ENCODE measurements at places on chromosomes 3 and 15.

- no peak for DNase-seq
Observed at GRCh38 chr15:70164910-70165715, 67.4 kb upstream of the TLE3 start.

- DNase-seq = no peak
Observed at GRCh38 chr3:129034642-129035041, 25.9 kb upstream of the GP9 start.

DNA sequence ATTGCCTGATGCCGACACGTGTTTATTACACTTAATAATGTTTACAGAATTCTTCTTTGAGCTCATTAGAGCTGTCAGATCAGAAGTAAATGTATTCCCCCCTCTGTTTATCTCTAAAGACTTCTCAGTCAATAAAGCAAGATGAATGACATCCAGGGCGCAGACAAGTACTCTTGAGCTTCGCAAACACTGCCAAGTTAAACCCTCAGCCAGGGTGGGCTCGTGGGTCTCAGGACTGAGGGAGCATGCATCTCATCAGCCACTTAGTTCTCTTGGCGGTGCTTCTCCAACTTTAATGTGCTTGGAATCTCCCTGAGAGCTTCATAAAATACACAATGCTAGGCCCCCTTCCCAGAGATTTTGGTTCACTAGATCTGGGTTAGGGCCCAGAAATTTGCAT lies 333.9 kb upstream of the THRB start:
- DNase-seq = no peak

GRCh38 chr3:30966896-30967295 lies 72.4 kb upstream of the GADL1 start:
- DNase-seq = no peak

- DNase-seq = no peak
Observed at GRCh38 chr3:10245081-10245712, 3.1 kb upstream of the TATDN2 start.

DNA sequence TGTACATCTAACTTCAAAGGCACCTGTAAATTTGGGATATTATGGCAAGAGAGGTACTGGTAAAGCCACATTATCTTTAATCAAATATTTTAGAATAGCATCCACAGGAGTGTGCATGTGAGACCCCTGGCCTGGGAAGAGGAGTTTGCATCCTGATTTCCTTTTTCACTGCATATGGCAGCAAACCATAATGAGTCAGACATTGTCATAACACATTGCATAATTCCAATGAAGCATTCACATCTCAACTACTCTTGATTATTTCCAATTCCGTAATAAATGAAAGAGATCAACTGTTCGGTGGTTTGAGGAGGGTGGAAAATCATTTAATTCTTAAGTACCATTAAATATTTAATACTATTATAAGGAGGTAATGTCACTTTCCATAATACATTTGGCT lies 215.0 kb downstream of the MECOM start:
- no peak for DNase-seq

GRCh38 chr3:76198086-76198485 lies 412.7 kb upstream of the ZNF717 start:
- no peak for DNase-seq

DNA sequence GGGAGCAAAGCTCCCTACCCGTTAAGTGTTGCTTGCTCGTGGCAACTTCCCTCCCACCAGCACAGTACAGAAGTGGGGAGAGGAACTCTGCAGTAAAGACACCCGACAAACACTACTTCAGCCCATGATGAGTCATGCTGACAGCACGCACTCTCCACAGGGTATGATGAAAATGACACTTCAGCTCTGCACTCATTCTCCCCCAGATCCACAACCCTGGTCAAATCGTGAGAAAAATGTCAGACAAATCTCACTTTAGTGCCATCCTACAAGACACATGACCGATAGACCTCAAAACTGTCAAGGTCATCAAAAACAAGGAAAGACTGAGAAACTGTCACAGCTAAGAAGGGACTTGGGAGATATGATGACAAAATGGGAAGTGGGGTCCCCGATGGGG lies 278.9 kb downstream of the OCA2 start:
- no peak for DNase-seq

DNA sequence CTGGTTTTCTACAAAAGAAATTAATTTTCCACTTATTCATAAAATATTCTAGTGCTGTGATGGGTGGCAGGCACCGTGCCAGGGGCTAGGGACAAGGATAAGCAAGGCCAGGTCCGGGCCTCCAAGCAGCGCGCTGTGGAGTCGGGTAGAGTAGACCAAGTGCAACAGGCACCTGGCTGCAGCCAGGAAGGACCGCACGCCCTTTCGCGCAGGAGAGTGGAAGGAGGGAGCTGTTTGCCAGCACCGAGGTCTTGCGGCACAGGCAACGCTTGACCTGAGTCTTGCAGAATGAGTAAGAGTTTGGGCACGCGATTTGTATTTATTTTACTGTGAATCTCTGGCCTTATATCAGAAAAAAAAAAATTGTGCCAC lies at the start of gene CASR:
CASR (plus strand) TSS at position 148 of the 372 bp plus-strand sequence. CDS start 70,522 bp downstream, outside the sequence.
- no peak for DNase-seq

GRCh38 chr3:184672977-184673870 lies 38.6 kb downstream of the MAGEF1 start:
- DNase-seq = no peak

DNA sequence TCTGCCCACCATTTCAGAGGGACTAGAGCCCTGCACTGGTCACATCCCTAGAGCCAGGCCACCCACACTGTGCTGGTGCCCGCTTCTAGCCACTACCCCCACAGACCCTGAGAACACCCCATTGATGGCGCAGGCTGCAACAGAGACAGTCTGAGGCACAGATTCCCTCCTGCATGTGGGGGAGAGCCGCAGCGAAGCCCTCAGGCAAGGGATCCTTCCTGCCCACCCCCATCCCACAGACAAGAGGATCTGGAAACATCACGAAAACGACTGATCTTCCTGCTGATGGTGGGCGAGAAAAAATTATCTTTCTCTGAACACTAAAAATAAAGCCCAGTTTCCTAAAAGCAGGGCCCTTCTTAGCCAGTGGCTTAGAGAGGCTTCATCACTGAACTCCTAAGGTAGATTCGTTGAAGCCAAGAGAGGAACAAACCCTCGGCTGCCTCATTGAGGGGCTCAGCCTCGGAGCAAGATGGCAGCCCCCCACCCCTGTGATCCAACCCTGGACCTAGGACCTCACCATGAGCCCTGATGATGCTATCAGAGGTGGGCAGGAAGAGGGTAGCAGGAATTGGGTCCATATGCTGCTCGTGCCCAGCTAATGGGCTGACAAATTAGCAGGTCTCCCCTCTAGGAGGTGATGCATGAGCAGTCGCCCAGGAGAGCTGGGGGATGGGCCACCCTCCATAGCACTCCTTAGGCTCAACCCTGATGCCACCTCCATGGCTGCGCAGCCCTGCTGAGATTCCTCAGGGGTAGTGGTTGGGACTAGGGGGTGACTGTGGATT lies 54.5 kb downstream of the CACNA2D2 start:
- no peak for DNase-seq

DNA sequence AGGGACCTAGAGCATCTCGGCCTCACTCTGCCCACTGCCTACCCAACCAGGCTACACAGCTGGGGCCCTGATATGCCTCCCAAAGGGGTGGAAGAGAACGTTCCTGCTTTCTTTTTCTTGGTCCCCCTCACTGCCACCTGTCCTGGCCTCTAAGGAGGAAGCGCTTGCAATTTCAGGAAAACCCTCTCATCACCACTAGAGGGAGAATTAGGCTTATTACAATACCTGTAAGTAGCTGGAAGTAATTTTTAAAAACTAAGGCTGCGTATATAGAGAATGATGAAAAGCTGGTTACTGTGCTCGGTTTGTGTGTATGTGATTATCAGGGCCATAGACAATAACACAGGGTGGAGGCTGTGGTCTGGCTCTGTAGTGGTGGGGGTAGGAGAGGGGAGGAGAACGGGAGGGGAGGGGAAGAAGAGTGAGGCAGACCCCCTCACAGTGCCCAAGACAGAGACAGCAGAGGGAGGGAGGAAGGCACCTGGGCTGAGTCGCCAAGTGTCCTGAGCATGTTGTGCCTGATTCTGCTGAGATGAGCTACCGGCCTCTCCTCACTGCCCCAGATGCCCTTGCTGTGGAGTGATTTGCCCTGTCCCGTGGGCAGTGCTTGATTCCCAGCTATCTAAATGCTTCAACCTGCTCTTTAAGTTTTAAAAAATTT lies 3.3 kb downstream of the GABRG3 start:
- peak; percentile 2 for DNase-seq

GRCh38 chr3:192831801-192832347 lies 85.8 kb downstream of the MB21D2 start:
- peak; percentile 56 for DNase-seq

GRCh38 chr3:149751551-149751950 lies 738 bp downstream of the COMMD2 start:
- no peak for DNase-seq

DNA sequence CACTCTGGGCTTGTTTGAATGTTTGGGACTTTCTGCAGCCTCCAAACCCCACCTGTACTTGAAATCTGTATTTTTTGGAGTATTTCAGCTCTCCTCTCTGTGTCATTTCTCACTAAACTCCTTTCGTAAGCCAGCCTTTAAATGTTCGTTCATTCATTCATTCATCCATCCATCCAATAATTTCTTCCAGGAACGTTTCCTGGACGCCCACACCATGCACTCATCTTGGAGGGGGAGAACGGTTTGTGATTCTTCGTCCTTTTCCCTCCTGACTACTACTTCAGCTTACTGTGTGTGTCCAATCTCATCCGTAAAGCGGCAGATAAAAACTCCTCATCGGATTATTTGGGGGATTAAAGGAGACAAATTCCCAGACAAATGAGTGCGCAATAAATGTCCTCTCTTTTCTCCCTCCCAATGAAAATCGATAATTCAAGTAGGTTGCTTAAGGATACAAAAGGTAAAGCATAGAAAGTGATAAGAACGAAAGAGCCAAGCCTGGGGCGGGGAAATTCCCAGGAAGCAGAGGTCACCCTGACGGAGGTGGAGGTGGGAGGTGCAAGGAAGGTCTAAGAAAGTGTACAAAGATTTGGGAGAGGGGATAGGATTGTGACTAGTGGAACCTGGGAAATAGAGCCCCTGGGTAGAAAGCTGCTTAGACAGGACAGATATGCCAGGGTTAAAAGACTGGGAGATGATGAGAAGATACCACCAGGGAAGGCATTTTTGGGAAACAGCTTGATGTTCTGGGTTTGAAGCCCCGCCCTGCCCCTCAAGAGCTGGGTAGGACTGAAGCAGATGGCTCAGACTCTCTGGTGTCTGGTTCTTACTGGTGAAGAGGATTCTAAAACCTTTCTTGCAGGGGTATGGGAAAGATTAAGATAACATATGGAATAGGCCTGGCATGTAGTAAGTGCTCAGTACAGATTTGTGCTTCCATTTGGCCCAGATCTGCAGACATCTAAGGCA lies 896 bp upstream of the KLHL25 start:
- DNase-seq = no peak

DNA sequence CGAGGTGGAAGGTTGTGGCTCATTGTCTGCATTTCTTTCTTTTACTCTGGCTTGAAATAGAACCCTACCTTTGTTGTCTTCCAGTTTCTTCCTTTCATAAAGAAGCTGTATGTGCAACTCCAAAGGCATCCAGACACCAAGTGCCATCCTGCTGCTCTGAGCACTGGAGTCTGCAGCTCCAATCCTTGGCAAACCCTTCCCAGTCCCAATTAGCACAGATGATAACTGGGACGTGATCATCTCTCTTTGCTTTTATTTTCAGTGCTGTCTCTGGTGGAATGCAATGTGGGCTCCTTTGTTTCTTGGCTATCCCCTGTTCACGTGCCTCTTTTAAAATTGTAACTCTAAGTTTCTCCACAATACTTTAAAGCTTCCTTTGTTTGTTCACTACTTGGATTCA lies 140.9 kb downstream of the AQP9 start:
- DNase-seq = no peak

- no peak for DNase-seq
Observed at GRCh38 chr3:48238531-48239085, 2.3 kb upstream of the ZNF589 start.

DNA sequence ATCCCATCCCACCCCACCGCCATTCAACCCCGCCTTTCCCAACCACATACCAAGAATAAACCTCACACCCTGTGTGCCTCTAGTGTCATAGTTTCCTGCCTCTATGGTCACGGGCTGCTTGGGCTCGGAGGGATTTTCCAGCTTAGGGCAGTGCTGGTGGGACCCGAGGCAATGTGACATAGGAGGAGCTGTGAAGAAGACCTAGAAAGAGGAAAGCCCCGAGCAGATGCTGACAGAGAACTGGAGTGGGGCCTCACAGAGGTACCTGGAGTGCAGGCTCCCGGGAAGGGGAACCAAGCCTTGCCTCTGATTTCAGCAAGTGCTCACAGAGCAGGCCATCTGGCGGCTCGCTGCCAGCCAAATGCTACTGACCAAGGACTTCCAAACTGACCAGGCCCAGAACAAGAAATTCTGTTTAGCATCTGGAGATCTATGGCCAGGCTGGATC lies 27.5 kb downstream of the BHLHE40 start:
- DNase-seq = no peak

DNA sequence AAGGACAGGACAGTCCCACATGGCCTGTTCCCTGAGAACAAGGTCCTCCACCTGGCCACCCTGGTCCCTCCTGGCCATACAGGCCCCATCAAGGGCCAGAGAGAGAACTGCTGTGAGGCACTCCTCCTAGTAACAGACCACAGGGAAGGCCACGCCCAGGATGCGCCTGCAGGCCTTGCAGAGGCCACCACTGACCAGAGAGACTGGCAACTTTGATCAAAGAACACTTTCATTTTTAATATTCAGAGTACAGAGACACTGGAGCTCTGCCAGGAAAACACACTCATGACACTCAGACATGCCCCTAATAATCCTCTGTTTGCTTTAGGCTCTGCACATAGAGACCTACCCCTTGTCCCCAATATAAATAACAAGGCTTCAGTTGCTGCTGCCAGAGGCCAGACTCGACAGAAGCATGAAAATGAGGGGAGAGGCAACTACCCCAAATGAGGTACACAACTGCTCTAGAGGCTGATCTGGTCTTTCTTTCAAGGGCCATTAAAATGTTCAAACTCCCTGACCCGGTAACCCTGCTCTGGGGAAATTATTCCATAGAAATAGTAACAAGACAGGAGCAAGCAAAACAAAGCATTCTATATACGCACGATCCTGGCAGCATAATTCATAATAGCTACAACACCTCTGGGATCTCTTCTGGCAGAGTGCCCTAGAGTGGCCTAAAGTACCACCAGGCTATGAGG lies 44.8 kb downstream of the CCDC12 start:
- peak; percentile 36 for DNase-seq

Measured in adipocyte (in vitro differentiated cells).